HS-27A (cell line): ENCODE measurements at places on chromosomes 16 and 17.
A peak's percentile ranks its signal among the peaks of the same experiment; 100 is the strongest.

GRCh38 chr17:36602030-36602748 lies 806 bp downstream of the MRM1 start:
- DNase-seq, result no peak

- no peak for DNase-seq
Measured at GRCh38 chr17:73942703-73943415, 260.6 kb upstream of the RPL38 start.

DNA sequence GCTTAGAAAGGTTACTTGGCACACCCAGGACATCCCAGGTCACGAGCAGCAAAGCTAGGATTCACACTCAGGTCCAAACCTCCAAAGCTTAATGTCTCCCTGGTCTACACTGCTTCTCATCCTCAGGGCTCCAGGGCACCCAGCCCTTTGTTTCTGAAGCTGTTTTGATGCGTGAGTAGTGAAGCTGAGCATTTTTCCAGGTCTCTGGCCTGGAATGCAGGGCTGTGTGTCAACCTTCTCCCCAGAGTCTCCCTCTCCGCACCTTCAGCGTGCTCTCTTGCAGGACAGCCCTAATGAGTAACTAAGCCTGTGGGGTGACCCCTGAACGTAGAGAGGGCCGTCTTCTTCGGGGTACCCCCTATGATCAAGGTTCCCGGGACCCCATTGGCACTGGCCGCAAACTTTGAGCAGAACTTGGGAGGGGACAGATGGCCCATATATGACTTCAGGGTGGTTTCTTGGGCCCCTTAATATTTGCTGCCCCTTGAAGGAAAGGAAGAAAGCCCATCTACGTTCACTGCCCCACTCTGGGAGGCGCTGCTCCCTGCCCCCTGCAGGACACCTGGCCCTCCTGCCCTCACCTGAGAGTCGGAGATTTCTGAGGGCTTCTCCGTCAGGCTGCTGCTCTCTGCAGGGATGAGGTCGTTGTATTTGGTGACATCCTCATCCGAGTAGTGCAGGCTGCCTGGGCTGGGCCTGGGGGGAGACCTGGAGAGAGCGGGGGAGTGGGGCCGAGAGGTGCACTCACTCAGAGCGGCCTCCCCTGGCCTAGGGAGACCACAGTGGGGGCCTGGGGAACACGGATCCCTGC lies 36.4 kb upstream of the CDC42EP4 start:
- no peak for DNase-seq

- no peak for DNase-seq
Measured at GRCh38 chr16:3637371-3637923, 17.0 kb upstream of the DNASE1 start.

GRCh38 chr17:41835800-41836549 lies at the start of gene NT5C3B:
TSS of gene NT5C3B (minus strand) at chr17:41836232. CDS start at chr17:41836193, 39 bp downstream.
- DNase-seq, result no peak

- no peak for DNase-seq
Measured at GRCh38 chr16:5653789-5654188, 556.2 kb upstream of the EEF2KMT start.

GRCh38 chr16:77470851-77471250 lies 36.0 kb upstream of the ADAMTS18 start:
- DNase-seq, result no peak

DNA sequence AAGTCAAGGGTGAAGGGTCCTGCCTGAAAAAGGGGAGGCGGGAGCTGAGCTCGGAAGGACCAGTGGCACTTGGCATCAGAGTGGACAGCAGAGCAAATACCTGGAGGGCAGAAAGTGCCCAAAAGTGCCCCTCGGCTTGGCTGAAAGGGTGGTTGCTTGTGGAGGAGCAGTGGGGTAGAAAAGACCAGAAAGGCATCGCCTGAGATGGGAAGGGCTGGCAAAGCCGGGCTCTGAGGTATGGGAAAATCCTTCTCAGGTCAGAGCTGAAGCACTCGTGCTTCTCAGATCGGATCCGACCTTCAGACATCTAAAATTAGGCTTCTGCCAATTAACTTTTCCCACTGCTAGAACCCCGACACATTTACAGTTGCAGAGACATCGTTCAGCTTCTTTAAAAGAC lies 1.5 kb upstream of the RPL38 start:
- no peak for DNase-seq

DNA sequence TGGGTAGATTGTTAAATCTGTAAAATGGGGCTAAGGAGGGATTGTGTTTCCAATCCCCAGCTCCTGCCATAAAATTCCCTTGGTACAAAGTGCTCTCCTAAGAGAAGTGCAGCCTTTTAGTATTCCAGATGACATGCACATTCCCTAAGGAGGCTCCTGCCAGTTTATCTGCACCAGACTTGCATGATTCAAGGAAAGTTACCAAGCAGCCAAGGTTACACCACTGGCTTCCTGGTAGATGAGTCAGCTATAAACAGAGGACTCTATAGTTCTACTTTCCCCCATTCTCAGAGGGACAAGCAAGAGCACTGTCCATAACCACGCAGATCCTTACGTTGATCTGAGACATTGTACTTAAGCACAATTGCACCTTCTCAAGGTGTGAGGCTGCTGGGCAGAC lies 1.9 kb downstream of the CALB2 start:
- peak; percentile 69 for DNase-seq

DNA sequence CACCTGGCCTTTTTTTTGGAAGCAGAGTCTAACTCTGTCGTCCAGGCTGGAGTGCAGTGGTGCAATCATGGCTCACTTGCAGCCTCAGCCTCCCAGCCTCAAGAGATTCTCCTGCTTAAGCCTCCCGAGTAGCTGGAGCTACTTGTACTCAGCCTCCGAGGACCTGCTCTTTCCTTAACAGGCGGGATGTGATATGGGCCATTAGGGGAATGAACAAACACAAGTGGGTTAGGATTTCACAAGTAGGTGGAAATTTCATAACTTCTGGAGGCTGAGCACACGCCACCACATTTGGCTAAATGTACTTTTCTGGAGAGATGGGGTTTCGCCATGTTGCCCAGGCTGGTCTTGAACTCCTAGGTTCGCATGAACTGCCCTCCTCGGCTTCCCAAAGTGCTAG lies 4.1 kb downstream of the PAM16 start:
- DNase-seq, result no peak

- DNase-seq, result no peak
Measured at GRCh38 chr16:10969615-10970014, 25.3 kb downstream of the CLEC16A start.
